Activated gamma-delta T cell treated with Interleukin-2 at 50 U/mL for 16 hours (primary cell): ENCODE measurements at places on chromosomes 7 and 10.
A peak's percentile ranks its signal among the peaks of the same experiment; 100 is the strongest.

DNA sequence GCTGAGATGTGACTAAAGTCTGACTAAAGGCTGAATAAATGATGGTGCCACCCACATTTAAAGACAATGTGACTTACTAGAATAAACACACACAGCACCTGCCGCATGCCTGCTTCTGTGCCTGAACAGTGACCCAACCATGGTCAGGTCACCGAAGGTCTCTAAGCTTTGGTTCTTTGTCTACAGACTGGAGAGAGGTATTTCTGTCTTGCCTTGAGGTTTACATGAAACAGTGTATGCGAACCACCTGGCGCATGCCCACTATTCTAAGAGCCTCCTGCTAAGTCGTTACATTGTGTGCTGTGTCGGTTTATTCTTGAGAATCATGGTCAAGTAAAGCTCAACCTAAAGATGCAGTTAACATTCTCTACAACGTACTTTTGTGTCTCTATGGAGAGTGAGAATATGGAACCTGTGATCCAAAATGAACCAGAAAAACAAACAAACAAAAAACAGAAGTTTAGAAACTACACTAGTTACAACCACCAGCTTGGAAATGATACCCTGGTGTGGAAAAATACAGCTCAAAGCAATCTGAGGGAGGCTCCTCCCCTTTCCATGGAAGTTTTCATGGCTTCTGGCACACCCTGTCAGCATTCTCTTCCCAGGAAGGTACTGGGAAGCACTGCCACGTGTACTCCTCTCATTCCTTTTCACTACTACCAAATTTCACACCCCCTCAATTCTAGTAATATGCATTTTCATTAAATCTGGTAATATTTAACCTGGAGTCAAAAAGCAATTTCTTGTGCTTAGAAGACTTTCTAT, 40.0 kb downstream of the VOPP1 start:
- no peak for DNase-seq

- no peak for DNase-seq
Observed at GRCh38 chr7:1331561-1332467, 99.1 kb downstream of the UNCX start.

- no peak for DNase-seq
Observed at GRCh38 chr10:1729751-1730150, 7.6 kb downstream of the ADARB2 start.

GRCh38 chr10:102869258-102870198, at the start of gene AS3MT:
TSS of gene AS3MT (plus strand) at chr10:102869470. CDS start at chr10:102869593, 123 bp downstream.
- DNase-seq: no peak

- no peak for DNase-seq
Observed at GRCh38 chr10:1561731-1562337, 175.5 kb downstream of the ADARB2 start.

GRCh38 chr10:30433306-30433729, 666 bp upstream of the MAP3K8 start:
- peak; percentile 25 for DNase-seq

GRCh38 chr10:74502963-74503608, 323.3 kb upstream of the KAT6B start:
- DNase-seq: no peak

GRCh38 chr7:106335814-106336213, 51.0 kb upstream of the NAMPT start:
- no peak for DNase-seq

DNA sequence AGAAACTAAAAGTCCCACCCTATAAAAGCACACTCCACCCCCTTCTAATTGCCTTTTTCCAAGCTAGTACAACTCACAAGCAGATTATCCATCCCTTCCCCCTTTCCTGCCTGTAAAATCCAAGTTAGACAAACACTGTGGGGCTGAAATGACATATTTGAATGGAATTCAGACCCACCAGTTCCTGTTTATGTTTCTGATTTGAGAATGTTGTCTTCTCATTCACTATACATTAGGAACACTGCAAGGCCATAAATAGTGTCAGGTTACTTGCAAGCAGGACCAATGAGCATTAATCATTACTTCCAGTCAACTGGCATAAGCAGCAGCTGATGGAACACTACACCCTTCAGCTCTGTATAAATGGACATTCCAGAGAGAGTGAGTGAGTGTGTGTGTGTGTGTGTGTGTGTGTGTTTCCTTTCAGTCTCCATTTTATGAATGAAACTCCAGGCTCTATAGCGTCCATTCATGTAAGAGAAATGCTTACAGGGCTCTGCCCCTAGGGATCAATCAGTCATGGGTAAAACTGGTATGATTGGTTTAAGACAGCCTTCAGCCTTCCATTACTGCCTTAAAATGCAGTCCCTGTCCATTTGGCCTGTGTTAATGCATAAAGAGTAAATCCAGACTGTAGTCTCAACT, 69.3 kb downstream of the ETV1 start:
- no peak for DNase-seq

DNA sequence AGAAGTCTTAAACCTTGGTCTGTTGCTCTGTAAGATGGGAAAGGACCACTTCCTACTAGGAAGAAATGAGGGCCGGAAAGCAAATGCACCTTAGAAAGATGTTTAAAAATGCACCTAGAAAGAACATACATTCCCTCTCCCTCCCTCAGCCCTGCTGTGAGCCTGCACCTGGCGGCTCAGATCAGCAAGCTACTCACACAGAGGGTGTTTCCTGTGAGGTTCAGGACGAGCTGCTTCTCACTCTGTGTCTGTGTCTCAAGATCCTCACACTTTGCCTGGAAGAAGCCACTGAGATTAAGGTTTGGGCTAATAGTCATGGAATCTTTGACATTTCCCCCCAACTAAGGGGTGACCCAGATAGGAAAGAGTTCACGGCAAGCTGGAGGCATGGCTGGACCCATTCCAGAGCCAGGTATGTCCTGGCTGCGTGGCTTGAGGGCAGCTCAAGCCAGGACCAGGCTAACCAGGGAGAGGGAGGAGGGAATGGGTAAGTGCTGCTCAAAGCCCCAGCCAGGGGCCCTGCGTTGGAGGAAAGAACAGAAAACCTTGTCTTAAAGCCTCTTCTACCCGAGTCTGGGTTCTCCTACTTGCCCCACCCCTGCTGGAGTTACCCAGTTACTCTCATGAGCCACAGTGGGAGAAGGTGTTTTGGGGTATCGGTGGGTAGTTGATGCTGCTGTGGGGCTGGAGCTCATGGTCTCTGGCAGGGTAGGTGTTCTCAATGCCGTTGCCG, 47.5 kb downstream of the PODXL start:
- no peak for DNase-seq

- DNase-seq: no peak
Observed at GRCh38 chr10:130960531-130960930, 351.0 kb downstream of the TCERG1L start.

DNA sequence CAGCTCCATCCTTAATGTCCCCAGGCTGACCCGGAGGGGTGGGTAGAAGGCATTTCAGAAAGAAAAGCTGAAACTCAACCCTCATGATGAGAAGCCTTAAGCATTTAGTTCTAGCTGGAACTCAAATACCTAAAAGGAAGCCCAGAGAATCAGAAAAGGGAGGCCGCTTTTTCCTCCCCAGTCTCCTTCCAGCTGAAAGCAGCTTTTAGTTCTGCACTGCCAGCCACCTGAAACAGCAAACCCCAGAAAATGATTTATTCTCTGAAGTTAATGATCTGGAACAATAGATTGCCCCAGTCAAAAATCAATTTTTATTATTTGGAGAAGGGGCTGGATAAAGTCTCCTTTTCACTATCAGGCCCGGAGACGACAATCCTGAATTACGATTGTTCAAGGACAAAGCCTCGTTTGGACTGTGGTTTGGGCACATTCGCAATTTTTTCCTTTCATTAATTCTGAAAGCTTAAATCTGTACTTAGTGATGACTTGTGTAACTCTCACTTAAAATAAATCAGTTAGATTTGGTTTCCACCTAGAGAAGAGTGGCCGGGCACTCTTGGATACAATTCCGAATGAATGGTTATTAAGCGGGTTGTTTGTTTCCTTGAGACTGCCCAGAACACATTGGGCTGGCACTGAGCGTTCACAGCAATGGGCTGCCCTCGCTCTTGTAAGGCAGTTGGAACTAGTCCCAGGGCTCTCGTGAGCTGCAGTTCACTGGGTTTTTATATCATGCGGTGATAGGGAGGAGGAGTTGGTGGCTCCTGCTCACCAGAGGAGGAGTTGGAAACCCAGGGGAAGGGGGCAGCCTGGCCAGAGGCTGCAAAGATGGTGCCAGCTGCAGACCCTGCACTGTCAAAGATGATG, 262.2 kb downstream of the CCSER2 start:
- no peak for DNase-seq

DNA sequence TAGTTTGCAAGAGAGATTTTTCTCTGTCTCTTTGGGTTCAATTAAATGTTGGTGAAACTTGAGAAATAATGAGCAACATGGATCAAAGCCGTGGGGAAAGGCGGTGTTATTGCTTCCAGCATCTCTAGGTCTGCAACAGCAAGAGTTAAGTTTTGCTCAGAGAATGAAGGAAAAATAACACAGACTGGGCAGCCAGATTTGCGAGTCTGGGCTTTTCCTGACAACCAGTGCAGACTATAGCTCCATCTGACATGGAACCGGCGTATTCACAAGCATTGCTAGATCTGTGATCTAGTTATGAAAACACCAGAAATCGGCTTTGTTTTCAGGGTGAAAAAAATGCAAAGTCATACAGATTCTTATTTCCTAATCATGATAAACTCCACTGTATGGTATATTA, 110.4 kb downstream of the CAMK1D start:
- DNase-seq: no peak

DNA sequence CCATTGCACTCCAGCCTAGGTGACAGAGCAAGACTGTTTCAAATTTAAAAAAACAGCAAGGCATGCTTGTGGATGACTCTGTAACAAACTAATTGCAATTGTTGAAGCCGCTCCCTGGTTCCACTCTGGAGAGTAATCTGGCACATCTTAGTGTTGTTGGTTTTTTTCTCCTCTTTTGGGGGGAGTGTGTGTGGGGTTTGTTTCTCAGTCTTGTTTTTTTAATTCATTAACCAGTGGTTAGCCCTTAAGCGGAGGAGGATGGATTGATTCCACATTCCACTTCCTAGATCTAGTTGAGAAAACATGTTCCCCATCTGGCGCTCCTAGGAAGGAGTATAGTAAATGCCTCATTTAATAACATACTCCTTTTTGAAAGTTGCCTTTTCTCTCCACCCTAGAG, 8.6 kb upstream of the ZNF713 start:
- DNase-seq: no peak

GRCh38 chr7:103343758-103344452, 662 bp downstream of the DNAJC2 start:
- peak; percentile 19 for DNase-seq

DNA sequence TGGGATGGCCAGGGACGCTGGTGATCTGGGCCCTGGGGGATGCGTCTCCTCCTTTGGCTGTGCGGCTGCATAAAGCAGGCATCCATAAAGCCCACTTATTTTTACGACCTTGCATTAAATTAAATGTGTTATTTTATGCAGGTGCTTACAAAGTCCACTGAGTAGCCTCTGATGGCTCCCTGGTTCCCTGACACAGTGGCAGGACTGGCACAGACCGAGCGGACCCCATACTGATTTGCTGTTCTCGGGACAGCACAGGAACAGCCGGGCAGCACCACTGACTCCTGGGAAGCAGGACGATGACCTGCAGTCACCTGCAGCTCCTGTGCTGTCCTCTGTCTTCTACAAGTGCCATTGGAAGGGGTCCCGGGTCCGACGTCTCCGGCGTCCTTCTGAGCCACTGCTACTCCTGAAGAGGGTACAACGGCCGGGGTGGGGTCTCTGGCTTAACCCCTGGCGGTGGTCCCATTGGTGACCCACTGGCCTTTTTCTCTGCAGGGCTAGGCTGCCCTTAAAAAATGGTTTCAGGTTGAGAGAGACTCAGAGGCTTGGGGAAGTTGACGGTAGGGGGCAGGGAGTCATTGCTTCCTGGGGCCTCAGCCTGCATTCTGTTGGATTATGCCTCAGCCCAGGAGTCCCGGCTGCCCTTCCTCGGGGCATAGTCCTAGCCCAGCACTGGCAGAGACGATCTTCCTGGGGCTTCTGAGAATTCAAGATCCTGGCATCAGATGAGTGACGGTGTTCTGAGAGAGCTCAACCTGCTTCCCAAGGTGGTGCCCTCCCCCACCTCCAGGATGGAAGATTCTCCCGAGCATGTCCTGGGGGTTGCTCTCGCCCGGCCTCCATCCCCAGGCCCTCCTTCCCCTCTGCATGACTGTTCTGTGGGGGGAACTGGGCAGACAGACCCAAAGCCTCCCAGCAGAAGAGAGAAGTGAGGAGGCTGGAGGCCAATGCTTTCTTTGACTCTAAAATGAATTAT, 330.1 kb downstream of the ADARB2 start:
- DNase-seq: no peak

DNA sequence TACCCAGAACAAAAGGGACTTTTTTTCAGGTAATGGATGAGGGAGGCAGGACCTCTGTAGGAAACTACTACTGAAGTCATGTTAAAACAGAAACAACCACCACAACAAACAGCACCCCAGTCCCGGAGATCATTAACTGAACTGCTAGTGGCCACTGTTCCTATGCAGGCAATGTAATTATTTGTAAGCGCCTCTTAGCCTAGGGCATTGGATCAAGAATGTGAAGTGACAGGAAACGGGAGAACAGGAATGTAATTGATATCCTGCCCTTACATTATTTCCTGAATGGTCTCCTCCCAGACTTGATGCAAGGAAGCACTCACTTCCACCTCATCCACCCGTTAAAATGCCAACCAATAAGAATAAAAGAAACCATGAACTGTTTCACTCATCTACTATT, 16.7 kb upstream of the GAD2 start:
- no peak for DNase-seq

GRCh38 chr7:111184987-111185386, 94.1 kb downstream of the LRRN3 start:
- DNase-seq: no peak

GRCh38 chr7:48139459-48139858, 31.8 kb upstream of the ABCA13 start:
- no peak for DNase-seq

DNA sequence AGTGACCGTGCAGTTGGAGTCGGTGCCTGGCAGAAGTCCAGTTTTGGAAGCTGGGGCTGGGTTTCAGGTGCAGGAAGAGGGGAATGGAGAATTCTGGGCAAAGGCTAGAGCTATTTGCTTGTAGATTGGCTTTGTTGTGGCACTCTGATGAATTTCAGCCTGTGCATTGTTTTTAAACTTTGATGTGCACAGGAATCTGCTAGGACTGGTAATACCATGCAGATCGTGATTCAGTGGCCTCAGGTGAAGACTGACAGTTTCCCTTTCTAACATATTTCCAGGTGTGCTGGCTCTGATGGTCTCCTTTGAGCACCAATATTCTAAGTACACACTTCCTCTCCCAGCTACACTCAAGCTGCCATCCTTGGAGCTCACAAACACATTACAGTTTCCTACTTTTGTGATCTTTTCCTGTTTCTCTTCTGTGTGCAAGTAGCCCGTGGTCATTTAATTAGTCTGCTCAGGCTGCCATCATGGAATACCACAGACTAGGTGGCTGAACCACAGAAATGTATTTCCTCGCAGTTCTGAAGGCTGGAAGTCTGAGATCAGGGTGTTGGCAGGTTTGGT, 55.6 kb downstream of the NOC3L start:
- DNase-seq: no peak

DNA sequence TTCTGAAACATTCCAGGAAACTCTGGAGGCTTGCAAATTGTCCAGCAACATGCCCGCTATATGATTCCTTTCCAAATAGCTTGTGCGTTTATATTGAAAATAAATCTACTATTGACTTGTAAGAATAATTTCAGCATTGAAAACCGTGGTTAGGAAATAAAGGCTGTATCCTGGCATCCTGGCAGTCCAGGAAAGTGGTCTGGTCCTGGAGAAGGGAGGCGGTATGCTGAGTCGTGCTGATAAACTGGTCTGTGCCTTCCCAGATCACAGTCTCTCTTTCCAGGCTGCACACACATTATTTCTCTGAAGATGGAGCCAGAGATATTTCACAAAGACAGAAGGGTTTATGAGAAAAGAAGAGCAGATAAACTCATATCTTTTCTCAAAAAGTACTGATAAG, 350.1 kb upstream of the COBL start:
- no peak for DNase-seq

GRCh38 chr7:131431289-131431688, 103.6 kb downstream of the MKLN1 start:
- no peak for DNase-seq
